ENCODE measurements at places on chromosomes 4 and X.

DNA sequence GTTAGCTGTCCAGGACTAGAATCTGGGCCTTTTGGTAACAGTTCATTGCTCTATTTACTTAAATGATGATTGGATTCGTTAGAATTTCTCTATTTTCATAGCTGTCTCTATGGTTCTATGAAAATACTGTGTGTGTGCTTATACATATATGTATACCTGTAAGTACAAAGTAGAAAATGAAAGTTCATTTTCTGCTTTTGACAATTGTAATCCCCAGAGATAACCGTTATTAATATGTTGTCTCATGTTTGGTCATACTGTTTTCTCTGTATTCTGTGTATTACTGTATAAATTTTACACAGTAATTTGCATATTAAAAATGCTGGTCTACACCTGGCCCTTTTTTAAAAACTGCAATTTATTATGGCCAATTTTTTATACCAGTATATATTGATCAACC lies 55.4 kb downstream of the CLCN3 start:
- no peak for DNase-seq

DNA sequence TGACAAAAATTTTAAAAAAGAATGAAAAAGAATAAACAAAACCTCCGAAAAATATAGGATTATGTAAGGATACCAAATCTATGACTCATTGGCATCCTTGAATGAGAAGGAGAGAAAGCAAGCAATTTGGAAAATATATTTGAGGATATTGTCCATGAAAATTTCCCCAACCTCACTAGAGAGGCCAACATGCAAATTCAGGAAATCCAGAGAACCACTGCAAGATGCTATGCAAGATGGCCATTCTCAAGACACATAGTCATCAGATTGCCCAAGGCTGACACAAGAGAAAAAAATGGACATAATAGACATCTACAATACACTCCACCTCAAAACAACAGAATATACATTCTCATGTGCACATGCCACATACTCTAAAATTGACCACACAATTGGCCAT lies 135.9 kb upstream of the SPANXB1 start:
- DNase-seq: no peak

- no peak for DNase-seq
These were observed 2.1 kb downstream of the PPP3CA start for GRCh38 chr4:101345271-101345595.

GRCh38 chr4:57719456-57719855 lies 609.3 kb upstream of the IGFBP7 start:
- DNase-seq: no peak

- DNase-seq: no peak
These were observed 107.6 kb downstream of the DCTD start for GRCh38 chr4:182809417-182810102.

DNA sequence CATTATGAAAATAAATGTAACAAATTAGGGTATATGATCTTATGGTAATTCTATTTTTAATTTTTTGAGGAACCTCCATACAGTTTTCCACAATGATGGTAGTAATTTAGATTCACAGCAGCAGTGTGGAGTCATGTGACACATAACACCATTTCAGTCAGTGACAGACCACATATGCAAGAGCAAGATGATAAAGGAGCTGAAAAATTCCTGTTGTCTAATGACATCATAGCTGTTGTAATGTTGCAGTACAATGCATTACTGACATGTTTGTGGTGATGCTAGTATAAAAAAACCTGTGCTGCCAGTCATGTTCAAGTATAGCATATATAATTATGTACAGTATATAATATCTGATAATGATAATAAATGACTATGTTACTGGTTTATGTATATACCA lies 28.5 kb downstream of the EMCN start:
- DNase-seq: no peak

DNA sequence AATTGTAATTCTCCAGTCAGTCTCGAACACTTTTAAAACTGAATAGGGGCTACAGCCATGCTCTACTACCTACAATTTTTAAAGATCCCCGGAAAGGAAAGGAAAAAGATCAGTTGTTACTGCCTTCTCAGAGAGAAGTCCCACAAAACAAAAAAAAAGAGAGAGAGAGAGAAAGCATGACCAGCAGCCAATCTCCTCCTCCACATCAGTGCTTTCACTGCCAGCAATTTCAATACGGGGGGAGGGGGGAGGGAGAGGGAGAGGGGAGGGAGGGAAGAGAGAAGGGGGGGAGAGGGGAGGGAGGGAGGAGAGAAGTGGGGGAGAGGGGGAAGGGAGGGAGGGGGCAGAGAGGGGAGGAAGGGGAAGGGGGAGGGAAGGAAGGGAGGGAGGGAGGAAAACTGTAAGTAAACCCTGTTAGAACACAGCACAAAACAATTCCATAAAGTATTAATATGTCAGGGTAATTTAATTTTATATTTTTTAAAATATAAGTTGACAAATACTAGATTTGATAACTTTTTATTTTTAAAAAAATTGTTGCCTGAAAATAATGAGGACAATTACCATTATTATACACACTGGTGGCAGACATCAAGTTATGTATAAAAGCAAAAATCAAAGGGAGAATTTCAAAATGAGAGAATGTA lies 108.0 kb downstream of the LRBA start:
- DNase-seq: no peak

DNA sequence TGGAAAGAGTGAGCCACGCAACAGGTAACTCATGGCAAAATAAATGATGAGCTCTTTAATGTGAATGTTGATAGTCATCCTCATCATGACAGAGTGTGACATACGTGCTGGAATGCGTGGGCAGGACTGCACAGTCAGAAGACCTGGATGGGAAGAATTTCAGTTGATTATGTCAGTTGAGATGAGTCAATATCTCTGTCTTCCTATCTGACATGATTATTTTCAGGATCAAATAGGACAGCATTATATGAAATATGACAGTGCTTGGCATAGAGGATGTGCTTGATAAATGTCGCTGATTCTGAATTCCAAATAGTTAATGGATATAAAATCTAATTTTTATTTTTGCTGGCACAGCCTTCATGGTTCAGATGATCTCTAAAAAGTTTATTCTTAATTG lies 95.1 kb downstream of the IL15 start:
- no peak for DNase-seq

DNA sequence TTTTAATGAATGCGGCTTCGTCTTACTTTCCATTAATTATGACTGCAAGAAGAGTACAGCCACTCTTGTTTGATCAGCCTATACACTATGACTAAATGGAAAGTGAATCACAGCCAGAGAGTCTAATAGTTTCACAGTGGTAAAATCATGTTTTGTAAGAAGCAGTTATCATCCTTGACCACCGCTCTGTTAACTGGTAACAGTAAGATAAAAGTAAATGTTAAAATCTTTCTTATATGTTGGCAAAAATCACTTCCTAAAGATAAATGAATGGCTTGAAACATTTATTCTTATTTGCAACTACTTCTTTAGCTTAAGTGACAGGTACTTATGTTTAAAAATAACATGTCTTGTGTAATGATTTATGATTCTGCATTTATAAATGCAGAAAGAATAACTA lies 13.2 kb downstream of the GALNT7 start:
- DNase-seq: no peak

DNA sequence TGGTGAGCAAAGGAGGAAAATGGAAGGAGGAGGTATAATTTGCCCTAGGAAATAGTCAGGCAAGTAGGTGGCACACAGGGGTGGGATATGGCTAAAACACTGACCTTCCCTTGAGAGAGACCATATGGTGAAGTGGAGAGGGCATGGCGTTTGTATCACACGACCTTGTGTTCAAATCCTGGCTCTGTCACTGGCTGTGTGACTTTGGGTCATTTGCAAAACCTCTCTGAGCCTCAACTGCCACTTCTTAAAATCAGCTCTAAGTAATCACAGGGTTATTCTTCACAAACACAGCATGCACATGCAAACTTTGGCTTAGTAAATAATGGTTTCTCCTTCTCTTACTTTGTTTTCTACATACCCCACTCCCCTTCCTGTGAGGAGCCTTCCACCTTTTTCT lies 8.7 kb downstream of the PDGFRA start:
- DNase-seq: no peak

DNA sequence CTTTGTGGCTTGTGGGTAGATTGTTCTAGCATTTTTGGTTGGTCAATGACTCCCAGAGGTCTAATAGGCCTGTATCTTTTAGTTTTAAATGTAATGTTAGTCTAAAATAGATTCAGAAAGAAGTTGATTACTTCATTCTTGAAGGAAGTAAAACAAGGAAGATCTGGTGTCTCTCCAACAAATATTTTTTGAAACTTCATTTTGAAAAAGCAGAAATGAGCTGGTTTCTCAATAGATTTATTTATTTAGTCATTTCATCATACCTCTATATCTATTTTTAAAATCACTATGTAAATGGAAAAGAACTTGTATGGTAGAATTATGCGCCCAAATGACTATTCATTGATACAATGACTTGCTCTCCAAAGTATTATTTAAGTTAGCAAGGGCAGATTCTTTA lies 7.2 kb downstream of the HTR2C start:
- no peak for DNase-seq

DNA sequence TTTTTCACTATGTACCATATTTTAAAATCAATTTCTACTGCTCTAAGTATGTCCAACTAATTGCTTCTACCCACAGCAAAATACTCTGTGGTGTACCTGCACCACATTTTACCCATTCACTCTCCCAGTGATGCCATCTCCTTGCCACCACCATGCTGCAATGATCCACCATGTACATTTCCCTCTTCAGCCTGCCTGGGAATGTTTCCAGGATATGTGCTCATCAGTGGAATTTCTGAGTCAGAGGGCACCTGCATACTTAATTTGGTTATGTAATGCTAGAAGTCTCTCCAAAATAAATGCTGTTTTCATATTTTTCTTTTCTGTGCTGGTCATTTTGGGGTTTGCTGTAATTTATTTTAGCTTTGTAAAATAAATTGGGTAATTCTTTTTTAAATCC lies 33.2 kb upstream of the OCIAD2 start:
- DNase-seq: no peak

- DNase-seq: no peak
These were observed 46.2 kb downstream of the STAP1 start for GRCh38 chr4:67604749-67605148.

DNA sequence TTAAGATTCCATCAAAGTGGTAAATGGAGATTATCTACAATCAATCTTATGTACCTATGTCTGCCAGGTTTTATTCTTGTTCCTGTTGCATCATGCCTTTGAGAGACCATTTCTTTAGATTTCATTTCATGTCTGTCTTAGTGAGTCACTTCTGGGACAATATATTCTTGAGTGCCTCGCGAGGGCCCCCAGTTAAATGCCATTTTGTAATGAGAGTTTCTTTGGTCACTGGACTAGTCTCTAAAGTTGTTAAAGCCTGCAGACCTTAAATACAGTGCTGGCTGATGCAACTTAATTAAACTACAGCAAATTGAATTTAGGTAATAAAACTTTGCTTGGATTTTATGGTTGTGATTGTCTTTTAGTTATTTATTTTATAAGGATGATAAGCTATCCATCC lies 87.2 kb upstream of the PITX2 start:
- no peak for DNase-seq

- DNase-seq: no peak
These were observed 31.7 kb upstream of the MFAP3L start for GRCh38 chr4:170057866-170058265.

DNA sequence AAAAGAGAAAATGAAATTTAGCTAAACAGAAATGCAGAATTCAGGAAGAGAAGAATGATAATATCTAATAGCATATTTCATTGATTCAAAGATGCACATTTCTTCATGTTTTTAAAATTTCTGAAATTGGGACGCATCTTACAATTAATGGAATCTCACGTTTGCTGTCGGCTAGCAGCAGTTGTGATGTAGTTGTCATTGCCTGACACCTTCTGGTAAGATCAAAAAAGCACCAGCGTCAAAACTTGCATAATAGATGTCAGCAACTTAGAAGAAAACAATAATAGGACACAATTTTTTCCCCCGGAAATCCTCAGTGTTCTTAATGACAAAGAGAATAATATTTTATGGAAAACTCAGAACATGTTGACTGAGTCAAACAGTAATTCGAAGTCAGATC lies 29.8 kb upstream of the SLC7A3 start:
- DNase-seq: no peak

DNA sequence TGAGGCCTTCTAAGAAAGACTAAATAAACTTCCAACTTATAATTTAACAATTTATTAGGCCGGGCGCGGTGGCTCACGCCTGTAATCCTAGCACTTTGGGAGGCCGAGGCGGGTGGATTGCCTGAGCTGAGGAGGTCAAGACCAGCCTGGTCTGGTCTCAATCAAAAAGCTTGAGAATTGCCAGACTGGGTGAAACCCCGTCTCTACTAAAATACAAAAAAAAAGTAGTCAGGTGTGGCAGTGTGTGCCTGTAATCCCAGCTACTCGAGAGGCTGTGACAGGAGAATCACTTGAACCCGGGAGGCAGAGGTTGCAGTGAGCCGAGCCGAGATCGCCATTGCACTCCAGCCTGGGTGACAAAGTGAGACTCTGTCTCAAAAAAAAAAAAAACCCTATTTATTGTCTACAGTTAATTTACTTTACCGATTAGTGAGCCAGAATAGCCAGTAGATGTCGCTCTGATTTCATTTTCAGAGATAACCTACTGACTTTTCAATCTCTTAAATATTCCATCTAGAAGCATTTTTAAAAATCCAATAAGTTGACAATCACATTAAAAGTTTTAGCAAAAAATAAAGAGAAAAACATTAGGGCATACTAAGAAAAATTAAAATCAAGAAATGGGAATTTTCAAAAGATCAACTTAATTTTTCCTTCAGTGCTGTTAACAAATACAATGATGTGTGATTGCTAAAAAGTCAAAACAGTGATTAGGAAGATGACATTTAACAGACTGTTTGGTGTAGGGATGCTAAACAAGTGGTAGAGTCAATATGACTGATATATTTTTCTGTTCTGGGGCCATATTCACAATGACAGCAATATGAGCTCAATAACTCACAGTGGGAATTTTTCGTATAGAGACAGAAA lies 4.3 kb upstream of the SHROOM3 start:
- DNase-seq: no peak

DNA sequence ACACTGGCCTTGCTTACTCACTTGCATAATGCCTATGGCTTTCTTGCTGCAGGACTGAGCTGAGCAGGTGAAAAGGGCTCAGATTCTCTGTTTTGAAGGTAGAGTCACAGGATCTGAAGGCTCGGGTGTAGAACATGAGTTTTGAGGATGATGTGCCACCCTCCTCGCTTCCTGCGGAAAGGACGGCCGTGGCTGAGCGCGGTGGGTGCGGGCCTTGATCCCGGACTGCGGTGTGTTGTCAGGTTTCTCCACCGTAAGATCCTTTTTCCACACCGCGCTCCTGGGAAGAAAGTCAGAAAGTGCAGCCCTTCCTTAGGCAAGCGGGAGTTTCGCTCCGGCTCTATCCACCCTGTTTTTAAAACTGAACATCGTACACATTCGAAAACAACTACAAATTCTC lies 36.2 kb downstream of the ZFP42 start:
- DNase-seq: no peak

GRCh38 chr4:165905405-165906027 lies 32.5 kb downstream of the TLL1 start:
- no peak for DNase-seq
